H1 (cell line): ENCODE measurements at places on chromosomes 7 and 10. TPM values are rescaled to one million over a fixed set of nuclear protein-coding genes. Genes with fewer than 3 reads are reported as not detected.
A peak's percentile ranks its signal among the peaks of the same experiment; 100 is the strongest.

DNA sequence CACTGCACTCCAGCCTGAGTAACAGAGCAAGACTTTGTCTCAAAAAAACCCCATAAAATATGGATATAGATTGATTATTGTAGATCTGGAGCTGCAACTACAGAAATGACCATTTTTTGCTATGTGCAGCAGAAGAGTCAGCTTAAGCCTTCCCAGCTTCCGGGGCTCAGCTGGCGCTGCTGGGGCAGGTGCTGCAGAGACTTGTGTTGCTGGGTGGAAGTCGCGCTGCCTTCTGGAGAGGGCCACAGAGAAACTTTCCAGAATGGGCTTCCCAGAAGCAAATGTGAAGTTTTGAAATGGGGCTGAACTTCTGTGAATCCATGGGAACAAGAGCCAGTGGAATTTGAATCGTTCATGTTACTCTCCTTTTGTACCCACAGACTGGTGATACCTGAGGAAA, 37.3 kb upstream of the RSBN1L start:
- DNase-seq = no peak

ANKRD61 gene
- polyA plus RNA-seq = 0.23 and 0.24 TPM in 2 replicates

DNA sequence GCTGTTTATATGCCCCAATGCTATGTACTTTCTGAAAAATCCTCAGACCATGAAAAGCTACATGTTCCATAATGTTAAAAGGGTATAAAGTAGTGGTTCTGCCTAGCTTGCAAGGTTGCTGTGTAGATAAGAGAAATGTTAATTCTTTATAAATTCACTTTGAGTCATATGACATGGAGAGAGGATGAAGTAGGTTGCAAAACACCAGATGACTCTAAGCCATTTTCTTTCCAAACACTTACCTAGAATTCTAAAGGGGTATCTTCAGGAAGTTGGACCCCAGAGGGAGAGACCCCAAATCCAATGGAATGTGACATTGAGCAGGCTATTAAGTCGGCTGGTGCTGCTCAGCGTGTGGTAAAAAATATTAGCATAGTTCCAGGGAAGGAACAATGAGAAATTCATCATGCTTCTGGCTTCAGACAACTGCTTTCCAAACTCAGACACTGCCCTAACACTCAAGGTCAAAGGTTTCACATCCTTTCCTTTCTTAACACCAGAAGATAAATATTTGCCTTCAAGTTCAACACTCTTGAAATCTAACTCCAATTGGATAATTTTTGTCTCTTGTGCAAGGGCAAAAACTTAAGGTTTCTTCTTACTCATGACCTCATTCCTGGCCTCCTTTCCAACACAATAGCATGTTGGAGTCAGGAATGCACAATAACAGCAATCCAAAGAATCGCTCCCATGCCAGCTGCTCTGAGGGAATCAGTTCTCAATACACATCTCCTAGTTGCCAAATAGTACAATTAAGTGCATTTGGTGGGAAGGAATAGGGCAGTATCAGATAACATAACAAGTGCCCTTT, 100.7 kb upstream of the AFAP1L2 start:
- DNase-seq = no peak

DNA sequence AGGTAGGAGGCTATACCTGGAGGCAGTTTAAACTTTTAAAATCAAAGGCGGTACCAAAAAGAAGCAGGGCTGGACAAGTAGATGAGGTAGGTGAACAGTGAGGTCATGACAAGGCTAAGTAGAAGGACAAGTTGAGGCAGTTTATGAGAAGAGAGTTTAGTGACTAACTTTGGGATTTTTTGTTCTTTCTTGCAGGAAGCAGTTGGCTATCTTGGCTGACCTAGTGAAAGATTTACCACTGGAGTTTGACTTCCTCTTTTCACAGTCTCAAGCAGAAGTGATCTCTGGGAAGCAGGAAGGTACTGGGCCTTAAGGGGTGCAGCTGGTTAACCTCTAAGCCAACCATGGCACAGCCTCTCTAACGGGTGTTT, 26.3 kb downstream of the ENTPD7 start:
- DNase-seq = no peak

DNA sequence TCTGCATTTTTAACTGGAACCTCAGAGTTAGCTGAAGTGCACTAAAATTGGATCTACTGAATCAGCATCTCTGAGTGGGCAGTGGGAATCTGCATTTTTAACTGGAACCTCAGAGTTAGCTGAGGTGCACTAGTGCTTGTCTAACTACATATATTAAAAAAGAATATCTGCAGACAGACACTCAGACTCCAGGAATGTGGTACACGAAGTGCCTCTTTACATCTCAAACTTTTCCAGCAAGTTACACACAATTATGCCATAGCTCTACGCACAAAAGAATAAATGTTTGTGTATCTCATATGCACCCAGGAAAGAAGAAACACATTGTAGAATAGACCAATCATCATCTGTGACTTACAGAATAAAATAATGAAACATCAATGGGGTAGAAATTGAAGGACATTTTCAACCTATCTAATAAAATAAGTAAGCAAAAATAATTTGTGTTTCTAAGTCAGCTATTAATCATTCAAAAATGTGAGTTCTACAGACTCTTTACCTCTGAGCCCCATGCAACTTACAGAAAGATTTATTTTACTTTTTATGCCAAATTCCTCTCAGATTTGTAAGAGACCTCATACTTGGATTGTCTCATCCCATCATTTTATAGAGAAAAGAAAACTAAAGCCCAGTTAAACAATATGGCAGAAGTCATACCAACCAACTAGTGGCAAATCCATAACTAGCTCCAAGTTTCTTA, 28.3 kb downstream of the PPP1R3A start:
- no peak for DNase-seq

DNA sequence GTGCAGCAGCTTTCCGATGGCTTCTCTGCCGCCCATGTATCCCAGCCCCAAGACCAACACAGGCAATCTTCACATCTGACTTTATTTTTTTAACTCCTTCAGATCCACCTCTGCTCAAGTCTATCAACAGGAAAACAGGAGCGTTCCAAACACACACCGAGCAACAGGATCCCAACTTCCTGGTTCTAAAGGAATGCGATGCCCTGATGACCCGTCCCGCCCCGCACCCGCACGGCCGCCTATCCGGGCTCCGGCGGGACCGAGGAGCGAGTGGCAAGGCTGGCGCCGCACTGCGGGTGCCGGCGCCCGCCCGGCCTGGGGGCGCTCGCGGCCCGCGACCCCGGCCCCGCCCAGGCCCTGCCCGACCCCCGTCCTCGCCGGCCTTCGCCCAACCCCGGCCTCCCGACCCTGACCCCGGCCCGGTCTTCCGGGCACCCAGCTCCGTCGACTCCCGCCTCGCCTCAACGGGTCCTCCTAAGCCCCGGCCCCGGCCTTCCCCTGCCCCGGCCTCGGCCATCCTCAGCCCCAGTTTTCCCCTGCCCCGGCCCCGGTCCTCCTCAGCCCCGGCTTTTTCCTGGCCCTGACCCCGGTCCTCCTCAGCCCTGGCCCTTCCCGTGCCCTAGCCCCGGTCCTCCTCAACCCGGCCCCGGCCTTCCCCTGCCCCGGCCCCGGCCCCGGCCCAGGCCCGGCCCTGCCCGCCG, 730 bp downstream of the LARP4B start:
- DNase-seq = no peak

GRCh38 chr10:35466170-35466569, 129.9 kb downstream of the CCNY start:
- no peak for DNase-seq

DNA sequence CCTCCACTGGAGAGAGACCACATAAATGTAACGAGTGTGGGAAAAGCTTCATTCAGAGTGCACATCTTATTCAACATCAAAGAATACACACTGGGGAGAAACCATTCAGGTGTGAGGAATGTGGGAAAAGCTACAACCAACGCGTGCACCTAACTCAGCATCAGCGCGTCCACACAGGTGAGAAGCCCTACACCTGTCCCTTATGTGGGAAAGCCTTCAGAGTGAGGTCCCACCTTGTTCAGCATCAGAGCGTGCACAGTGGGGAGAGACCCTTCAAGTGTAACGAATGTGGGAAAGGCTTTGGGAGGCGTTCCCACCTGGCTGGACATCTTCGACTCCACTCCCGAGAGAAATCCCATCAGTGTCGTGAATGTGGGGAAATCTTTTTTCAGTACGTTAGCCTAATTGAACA, 20.6 kb downstream of the FAM200A start:
- no peak for DNase-seq

CHRM2 gene
- polyA plus RNA-seq = 0.20 and 0.32 TPM in 2 replicates

OR2F2 gene
- not detected in 2 replicates for polyA plus RNA-seq

DNA sequence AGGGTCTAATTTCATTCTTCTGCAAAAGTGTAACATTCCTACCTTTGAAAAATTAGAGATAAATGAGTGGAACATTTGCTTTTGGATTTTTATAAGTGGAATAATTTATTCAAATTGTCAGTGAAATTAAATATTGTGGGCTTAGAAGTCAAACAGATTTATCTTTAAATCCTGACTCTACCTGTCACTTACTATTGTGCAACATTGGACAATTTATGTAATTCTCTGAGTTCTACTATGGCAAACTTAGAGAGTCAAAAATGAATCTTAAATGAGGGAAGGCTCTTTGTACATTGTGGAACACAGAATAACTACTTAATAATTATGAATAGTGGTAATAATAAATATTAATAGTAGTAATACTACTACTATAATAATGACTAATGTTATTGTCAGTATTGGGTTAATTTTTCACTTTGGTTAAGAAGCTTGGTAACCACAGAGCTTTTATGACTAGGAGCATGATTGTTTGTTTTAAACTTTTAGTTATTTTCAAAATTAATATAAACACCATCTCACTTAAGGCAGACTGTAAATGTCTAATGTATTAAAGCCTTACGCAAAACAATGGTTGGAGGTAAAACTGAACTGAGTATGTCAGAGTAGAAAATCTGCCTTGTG, 70.0 kb downstream of the PRKG1 start:
- DNase-seq = no peak

GRCh38 chr7:128923411-128923800, 12.9 kb upstream of the KCP start:
- no peak for DNase-seq

ABCB4 gene
- 0.38 and 0.54 TPM in 2 replicates for polyA plus RNA-seq

DNA sequence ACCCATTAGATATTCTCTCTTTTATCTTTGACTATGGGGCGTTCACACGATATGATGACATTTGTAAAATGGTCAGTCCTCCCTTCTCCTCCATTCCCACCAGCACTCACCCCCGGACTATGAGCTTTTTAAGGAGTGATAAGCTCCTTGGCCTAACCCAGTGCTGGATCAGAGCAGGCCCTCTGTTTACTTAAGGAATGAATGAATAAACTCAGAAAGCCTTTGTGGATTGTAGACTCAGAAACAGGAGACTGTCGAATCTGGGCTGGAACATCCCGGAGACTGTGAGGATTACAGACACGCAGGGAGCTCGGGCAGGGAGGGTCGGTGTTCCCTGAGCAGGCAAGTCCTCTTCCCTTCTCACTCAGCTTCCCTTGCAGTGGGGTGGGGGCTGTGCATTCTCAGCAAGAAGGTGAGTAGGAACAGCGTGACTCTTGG, 6.8 kb upstream of the ZCCHC24 start:
- DNase-seq = no peak

CCDC3 gene
- polyA plus RNA-seq = 3.2 and 3.4 TPM in 2 replicates

OR2A1 gene
- polyA plus RNA-seq = 0.05 and 0.11 TPM in 2 replicates

- peak; percentile 65 for DNase-seq
Measured at GRCh38 chr7:76512941-76513816, 2.8 kb downstream of the UPK3B start.

CYP3A7 gene
- not detected in 2 replicates for polyA plus RNA-seq

BNIP3 gene
- 58.9 and 75.1 TPM in 2 replicates for polyA plus RNA-seq

DNA sequence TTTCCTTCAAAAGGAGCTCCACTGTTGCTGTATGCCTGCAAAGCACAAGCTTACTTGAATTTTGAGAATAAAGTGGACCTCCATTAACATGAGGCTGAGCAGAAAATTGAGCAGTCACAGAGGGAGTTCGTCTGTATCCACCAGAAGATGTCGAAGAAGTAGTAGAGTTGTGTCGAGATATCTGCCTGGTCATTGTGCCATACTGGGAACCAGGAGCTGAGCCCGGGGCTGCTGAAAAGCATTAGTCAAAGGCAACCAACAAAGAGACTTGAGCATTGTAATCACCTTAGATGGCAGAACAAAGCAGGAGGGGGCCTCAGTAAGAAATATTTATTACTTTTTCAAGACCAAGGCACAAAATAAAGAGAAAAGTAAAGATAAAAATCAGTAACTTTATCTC, 61.5 kb downstream of the PDSS1 start:
- DNase-seq = no peak

DNA sequence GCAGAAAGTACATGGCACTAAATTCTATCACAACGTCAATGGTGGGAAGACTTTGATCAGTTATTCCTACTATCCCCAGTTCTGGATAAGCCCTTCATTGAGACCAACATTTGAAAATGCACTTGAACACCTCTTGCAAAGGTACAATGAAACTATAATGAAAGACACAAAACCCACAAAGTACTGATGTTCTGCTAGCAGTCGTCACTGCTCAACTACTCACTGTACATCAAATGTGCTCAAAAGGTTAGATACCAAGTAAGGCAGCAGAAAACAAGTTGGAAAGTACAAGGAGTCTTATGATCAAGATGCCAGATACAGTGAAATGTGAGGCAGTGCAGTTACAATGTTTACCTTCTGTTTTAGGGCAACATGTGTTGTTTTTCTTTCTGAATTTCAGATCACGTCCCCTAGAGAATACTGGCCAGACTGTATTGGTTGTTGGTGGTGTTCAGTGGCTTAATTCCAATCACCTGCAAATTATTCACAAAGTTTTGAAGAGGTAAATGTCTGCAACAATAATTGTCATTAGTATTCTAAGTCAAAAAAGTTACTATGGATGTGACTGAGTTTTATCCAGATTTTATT, 62.4 kb upstream of the WNT16 start:
- no peak for DNase-seq

- peak; percentile 53 for DNase-seq
Measured at GRCh38 chr10:43197834-43198681, 59.8 kb downstream of the CSGALNACT2 start.

DNA sequence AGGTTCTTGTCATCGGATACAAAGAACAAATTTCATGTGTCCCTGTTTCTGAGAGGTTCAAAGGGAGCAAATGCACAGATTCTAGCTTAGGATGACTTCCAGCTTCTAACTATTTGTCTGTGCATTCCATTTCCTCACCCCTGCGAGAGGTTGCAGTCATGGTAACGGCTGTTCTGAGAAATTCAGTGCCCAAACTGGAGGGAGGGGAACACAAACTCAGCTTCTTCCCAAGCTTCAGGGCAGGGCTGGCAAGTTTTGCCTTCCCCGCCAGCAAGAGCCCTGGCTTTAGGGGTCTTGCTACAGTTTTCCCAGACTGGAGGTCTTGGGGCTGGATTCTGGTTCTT, 11.1 kb downstream of the FAS start:
- no peak for DNase-seq

- DNase-seq = no peak
Measured at GRCh38 chr10:130824230-130825014, 487.1 kb downstream of the TCERG1L start.

CALML3 gene
- not detected in 2 replicates for polyA plus RNA-seq

- DNase-seq = no peak
Measured at GRCh38 chr10:114412907-114413797, 8.8 kb upstream of the AFAP1L2 start.

TRIM74 gene
- polyA plus RNA-seq = not detected in 2 replicates
